NCI-H187 (cell line): ENCODE measurements at places on chromosomes 4 and X.

DNA sequence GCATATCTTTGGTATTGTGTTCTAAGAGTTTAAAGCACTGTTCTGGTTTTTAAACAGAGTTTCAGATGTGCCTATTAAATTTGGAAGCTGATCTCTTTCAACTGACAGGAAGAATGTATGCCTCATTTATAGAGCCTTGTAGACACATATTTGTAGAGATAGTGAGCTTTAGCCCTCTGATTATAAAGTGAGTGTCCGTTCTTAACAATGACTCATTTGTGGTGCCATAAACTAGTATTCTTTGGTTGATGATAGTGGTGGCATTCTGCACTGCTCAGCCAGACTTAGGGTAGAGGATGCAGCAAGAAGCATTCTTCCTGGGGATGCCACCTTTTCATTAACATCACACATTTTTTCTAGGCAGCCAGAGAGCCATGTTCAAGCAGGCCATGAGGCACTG, 121.7 kb downstream of the TLL1 start:
- no peak for DNase-seq

DNA sequence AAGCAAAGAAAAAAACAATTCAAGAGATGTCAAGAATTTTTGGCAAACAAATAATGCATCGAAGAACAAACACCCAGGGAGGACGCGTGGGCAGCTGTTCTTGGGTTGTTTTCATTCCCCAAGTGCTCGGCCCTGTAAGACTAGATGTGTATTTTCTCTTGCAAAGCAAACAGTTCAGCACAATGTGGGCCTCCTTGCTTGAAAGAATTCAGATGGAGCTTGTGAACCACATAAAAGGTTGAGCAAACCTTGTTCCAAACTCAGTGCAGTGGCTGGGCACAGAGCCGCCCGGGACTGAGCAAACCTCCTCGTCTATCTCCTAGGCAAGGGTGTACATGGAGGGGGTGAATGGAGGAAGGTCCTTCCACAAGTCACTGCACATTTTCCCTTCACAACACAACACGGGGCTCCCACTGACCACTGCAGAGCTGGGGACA, 82.4 kb downstream of the HTRA3 start:
- DNase-seq, result no peak

DNA sequence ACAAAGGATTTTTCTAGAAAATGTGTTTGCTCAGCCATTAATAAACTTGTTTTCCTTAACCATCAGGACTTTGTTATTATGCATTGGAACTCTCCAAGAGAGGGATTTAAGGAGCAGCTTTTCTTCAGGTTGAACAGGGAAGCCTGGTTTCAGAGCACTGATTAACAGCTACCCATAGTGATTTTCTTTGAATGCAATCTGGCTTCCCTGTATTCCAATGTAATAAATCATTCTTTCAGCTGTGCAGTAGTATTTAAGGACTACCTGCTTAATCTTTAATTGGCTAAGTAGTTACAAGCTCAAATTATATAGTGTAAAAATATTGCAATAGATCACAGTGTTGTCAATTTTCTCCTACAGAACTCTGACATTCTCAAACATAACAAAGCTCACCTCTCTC, 77.5 kb downstream of the TMEM156 start:
- DNase-seq, result no peak

GRCh38 chr4:119152741-119153140, 17.1 kb downstream of the MYOZ2 start:
- DNase-seq, result no peak

DNA sequence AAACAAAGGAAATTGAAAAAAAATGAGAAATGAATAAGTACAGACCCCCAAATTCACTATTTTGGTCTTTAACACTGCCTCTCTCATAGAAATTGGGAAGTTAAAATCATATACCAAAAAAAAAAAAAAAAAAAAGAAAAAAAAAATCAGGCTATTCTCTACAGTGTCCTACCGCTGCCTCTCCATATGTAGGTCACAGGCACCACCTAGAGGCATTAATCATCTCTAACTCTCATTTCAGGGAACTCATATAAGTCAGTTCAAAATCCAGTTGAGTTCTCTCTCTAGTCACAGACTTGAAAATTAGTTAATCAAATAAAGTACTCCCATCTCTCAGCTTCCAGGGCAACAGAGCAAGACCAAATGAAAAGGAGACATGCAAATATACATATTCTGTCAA, 47.9 kb downstream of the COX18 start:
- peak; percentile 4 for DNase-seq

DNA sequence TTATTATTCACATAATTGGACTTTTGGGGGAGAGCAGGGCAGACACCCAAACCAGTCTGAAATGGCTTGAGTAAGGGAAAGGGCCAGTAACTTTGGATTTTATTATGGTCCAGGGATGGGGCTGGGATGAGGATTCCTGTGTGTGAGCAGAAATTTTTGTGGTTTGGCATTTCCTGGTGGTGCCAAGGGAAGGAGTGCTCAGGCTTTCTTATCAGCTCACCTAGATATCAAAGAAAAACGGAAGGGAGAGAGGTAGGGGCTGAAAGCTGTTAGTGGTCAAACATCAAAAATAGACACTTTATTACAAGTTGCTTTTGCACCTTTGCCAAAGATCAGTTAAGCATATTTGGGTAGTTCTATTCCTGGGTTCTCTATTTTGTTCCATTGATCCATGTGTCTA, 128.5 kb upstream of the DIPK2B start:
- DNase-seq, result no peak

GRCh38 chr4:174010547-174010946, 272.9 kb downstream of the FBXO8 start:
- DNase-seq, result no peak

GRCh38 chrX:72258174-72258573, 18.9 kb downstream of the RPS4X start:
- DNase-seq, result no peak

GRCh38 chr4:23648854-23649596, 240.8 kb downstream of the PPARGC1A start:
- no peak for DNase-seq

- DNase-seq, result no peak
These were observed 26.5 kb upstream of the HERC6 start for GRCh38 chr4:88352062-88352740.

GRCh38 chr4:121717680-121718237, 21.0 kb upstream of the ANXA5 start:
- no peak for DNase-seq

GRCh38 chr4:48067536-48067935, 51.0 kb downstream of the NIPAL1 start:
- DNase-seq, result no peak

DNA sequence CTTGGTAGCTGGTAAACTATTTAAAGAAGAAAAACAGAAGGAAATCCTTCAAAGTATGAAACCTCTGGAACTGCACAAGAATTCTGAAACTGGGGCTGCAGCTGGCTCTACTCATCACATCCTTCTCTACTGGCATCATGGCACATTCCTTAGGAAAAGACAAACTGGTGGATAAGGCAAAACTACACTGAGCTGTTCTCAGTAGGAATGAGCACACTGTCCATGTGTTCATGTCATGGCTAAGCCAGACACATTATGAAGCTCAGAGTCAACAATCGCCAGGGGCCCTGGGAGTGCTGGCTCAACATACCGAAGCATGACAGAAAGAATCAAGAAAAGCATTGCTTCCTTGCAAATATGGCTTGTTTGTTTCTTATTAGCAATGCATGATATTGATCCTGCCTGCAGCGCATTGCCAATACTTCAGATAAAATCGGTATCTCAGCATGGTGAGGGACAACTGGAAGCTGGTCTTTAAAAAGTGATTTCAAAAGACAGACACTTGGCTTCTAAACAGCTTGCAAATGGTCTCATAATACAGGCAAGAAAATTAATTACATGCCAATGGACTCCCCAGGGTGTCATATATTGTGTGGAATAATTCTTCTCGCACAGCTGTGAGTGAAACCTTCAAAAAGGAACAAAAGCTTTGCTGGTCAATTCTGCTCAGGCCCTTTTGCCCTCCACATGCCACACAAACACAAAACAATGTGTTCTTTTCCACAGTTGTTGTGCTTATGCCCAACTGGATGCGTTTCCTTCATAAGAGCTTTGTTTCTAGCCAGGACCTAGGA, 300.2 kb upstream of the VCX start:
- no peak for DNase-seq

DNA sequence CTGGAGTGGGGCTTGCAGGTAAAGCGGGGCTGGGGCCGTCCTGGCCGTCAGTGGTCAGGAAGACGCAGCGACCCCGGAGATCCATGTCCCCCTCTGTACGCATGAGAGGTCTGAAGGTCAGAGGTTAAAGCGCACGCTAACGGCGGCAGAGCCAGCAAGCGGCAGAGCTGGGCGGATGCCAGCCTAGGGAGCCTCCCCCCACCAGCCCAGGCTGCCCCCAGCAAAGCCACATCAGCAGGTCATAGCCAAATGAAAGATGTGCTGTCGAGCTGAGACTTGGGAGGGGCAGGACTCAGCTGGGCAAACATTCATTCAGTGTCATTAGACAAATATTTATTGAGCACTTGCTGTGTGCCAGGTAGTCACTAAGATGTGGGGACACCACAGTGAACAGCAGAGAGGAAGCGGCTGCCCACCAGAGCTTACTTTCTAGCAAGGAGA, 593 bp upstream of the JAKMIP1 start:
- no peak for DNase-seq

DNA sequence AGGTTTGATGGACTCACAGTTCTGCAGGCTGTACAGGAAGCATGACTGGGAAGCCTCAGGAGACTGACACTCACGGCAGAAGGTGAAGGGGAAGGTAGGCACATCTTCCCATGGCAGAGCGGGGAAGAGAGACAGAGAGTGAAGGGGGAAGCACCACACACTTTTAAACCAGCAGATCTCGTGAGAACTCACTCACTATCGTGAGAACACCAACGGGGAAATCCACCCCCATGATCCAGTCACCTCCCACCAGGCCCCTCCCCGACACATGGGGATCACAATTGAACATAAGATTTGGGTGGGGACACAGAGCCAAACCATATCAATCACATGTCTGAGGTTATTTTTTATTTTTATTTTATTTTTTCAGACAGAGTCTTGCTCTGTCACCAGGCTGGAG, 4.9 kb upstream of the NAT8L start:
- DNase-seq, result no peak

DNA sequence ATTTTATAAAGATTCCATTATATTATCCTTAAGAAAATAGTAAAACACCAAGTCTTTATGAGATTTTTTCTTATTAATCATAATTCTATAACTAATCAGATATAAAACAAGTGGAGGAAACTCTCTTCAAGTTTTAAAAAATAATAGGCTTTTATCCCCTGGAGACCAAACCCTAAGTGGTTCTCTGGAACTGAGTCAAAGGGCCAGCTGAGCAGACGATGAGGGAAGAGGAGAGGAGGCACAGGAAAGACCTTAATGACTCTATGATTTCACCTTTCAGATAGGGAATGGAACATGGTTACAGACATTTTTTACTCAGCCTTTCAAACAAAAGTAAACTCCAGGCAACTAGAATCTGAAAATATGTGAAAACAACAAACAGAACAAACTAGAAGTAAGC, 201.8 kb downstream of the SLC39A8 start:
- DNase-seq, result no peak

DNA sequence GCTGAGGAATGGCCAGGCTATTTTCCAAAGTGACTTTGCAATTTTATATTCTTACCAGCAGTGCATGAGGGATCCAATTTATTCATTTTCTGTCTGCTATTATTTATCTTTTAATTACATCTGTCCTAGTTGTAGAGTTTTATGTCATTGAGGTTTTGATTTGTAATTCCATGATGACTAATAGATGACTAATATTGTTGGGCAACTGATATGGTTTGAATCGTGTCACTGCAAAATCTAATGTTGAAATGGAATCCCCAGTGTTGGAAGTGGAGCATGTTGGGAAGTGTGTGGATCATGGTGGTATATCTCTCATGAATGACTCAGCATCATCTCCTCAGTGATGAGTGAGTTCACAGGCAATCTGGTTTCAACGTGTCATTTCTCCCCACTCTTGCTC, 201.5 kb downstream of the TBX22 start:
- DNase-seq, result no peak

- no peak for DNase-seq
These were observed 270.6 kb downstream of the DCAF12L2 start for GRCh38 chrX:125895518-125895917.

DNA sequence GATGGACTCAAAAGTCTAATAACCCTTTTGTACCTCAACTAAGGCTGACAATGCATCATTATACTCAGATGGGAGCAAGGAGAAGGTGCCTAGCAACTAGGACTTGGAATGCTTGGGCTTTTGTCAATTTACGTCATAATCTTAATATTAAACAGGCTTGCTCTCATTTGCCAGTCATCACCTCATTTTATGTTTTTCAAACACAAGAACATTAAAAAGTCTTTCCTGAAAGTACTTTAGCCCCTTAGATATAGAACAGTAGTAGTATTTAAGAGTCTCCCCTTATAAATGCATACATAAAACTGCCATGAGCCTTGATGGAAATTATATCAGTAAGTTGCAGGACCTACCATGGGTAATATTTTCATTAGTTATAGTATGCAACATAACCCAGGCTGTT, 150.7 kb upstream of the INTU start:
- DNase-seq, result no peak

DNA sequence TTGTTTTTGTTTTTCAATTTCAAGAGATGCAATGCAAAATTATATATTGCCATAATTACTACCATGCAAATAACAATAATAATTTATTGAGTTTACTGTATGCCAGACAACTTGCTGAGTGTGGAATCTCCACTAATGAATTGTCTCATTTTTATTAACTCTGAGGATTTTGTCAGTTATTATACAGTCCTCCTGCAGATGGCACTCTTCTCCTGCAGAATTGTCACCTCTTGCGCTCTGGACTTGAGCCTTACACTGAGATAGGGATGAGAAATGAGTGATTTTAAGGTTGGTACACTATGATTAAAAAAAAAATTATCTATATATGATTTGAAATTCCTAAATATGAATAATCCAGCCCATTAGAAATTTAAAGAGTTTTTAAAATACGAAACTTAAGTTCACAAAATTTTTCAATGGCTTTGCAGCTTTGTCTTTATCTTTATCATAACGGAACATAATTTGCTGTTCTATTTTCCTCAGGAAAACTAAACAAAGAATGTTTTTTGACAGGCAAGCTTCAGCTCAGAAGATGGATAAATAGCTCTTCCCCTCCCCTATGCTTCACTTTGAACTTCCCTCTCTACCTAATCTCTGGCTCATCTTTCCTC, 12.7 kb upstream of the PAQR3 start:
- peak; percentile 32 for DNase-seq

- DNase-seq, result no peak
These were observed 453 bp upstream of the PBDC1 start for GRCh38 chrX:76172325-76172893.

DNA sequence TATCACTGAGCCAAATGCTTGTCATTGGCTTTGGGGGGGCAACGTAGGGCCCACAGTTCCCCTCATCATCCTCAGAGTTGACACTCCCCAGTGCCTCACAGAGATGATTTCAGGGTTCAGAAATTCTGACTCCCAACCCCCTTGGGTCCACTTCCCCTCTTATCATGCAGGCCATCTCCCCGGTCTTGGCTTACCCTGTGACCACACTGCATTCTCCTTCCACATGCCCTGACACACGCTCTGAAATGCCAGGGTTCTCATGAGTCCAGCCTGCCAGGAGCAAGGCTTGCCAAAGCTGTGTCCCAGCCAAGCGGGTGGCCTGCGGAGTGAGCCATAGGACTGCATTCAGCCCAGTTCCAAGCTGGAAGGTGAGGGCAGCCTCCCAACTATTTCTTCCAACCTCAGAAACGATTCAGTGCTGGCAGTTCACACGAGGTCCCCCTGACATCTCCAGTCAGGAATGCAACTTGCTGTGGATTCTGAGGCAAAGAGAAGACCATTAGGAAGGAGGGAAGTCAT, 101.2 kb downstream of the SMIM20 start:
- DNase-seq, result no peak

- no peak for DNase-seq
These were observed 29.6 kb upstream of the SPON2 start for GRCh38 chr4:1201851-1202525.

GRCh38 chr4:7820031-7820818, 119.4 kb downstream of the AFAP1 start:
- DNase-seq, result no peak
